ENCODE measurements at places on chromosomes 3 and 15. TPM values are rescaled to one million over a fixed set of nuclear protein-coding genes. Genes with fewer than 3 reads are reported as not detected.

Gene CMTM8
- 2.7 TPM for total RNA-seq

Gene CCR1
- not detected for total RNA-seq

Gene TMEM108
- 0.53 TPM for total RNA-seq

Gene NPAP1
- total RNA-seq, result not detected

Gene CFAP44
- 5.2 TPM for total RNA-seq

Gene GLDN
- not detected for total RNA-seq

Gene DISP2
- 3.9 TPM for total RNA-seq

Gene GOLGA6L10
- total RNA-seq, result 0.73 TPM

Gene CADM2
- not detected for total RNA-seq

Gene AADACL2
- not detected for total RNA-seq

Gene IQCF5
- total RNA-seq, result not detected

Gene FBXL2
- 31.0 TPM for total RNA-seq

Gene NUP210
- 2.2 TPM for total RNA-seq

Gene GPR27
- total RNA-seq, result 0.19 TPM

Gene ATP13A4
- 0.34 TPM for total RNA-seq

Gene BAHD1
- total RNA-seq, result 23.0 TPM

Gene DUOXA2
- not detected for total RNA-seq

Gene SLC12A8
- 1.4 TPM for total RNA-seq

Gene NR1I2
- not detected for total RNA-seq

Gene CCR2
- total RNA-seq, result not detected
